ENCODE measurements at places on chromosomes 2 and 18.

GRCh38 chr18:75927791-75928190, 500.3 kb upstream of the SMIM21 start:
- DNase-seq: no peak

DNA sequence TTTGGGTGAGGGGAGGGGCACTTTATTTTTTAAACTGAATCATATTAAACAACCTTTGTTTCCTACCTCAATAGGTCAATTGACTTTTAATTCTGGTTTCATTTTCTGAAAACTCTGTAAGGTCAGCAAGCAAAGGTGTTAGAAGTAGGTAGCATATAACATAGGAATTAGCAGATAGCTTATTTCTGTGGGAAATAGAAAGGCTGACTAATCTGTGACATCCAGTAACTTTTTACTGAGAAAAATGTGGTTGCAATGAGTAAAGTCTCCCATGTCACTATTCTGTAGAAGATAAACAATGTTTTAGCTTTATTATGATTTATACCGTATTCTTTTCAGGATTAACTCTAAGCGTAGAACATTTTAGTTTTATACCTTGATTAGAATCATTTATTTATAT, 240.4 kb downstream of the PLCL1 start:
- no peak for DNase-seq

DNA sequence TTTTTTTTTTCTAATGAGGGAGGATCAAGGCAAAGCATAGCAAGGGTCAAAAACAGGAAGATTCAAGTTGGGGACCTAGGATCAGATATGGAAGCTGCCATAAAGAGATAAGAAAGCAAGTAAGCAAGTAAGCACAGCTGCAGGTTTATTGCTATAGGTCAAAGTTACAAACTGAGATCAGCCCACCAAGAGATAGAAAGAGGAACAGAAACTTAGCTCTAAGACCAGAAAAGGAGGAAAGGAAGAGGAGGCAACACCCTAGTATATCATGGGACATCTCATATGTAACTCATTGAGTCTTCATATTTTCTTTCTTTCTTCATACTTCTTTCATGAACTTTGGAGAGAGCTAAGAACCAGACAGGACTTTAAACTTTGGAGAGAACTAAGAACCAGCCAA, 295.9 kb upstream of the CRIM1 start:
- peak; percentile 93 for DNase-seq

- no peak for DNase-seq
These were observed 125.7 kb downstream of the GALNT1 start for GRCh38 chr18:35707247-35707646.

DNA sequence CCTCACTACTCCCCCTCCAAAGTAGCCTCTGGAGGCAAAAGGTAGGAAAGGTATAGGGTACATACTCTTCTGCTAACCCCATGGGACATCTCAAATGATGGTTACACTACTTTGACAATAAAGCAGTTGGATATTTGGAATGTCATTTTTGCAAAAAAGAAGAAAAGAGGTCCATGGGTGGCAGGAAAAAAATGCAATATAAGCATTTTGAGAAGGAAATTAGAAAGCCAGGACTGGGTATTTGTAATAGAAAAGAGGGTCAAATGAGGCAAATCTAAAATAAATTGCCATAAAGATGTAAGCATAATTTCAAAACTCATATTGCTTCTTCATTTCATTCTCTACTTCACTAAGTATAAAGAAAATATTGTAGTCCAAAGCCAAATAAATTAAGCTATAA, 280.2 kb downstream of the NOL4 start:
- no peak for DNase-seq

GRCh38 chr2:18445433-18446320, 114.8 kb downstream of the RDH14 start:
- peak; percentile 55 for DNase-seq

DNA sequence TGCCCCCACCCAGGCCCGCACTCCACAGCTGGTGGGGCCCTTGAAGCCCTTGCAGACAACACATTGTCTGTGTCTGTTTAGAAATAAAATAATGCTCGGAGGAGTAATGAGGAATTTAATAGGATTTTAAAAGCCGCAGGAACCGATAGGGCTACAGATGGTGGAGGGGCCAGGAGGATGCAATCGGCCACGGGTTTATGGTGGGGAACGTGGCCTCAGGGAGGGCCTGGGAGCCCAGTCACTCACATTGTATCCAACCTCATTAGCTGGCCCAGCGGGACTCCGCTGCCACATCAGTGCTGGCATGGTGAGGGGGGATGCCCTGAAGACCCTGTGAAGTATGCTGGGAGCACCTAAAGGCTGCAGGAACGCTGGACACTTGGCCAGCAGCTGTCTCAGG, 252.0 kb downstream of the CELF4 start:
- DNase-seq: no peak

DNA sequence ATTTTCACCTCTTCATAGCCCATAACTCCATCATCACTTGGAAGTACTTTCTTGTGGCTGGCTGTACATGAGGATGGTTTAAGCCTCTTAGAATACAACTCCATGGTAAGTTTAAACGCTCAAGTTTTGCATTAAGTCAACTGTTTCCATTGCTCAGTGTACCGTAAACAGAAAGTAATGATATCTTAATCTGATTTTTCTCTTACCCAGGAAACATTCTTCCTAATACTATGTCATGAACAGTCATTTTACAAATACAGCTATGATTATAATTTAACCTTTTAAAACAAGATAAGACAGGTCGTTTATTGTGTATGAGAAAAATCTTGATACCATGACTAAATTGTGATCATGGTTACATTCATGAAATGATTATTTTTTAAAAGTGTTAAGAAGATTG, 11.6 kb upstream of the DYNC2LI1 start:
- no peak for DNase-seq

- DNase-seq: no peak
These were observed 33.9 kb upstream of the FOSL2 start for GRCh38 chr2:28358668-28359201.

DNA sequence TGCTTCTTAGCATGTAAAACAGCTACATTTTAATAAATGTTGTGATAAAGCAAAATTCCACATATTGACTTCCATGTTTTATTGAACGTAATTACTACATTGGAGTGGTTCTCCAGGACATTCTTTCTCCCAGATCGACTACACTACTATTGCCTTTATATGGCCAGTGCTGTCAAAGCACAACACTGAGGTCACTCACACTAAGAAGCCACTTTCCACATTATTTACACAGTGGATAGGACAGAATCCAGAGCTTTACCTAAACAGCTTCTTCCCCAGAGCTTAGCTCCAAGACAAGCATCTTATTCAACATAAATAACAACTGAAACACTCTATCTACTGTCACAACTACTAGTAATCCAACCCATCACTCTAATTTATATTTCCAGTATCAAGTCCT, 73.9 kb upstream of the WDR75 start:
- DNase-seq: no peak

DNA sequence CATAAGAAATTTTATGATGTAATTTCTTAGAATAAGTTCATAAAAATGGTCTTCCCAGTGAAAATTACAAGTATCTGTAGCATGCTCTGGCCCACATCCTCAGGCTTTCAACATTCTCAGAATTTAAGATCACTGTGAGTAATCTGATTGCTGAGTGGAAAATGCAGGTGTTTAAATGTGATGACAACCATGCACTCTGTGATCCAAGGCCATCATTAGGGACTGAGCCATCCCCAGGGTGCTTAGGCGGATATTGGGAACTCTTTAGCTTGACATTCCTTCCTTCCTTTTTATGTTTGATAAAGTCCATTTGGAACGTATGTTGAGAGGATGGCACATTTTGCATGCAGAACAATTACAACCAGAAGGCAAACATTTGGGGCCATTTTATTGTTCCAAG, 95.5 kb downstream of the ARL4C start:
- no peak for DNase-seq

GRCh38 chr2:39383146-39383545, 53.9 kb downstream of the MAP4K3 start:
- no peak for DNase-seq

GRCh38 chr2:214504599-214505376, 93.9 kb downstream of the VWC2L start:
- no peak for DNase-seq

- DNase-seq: no peak
These were observed 56.0 kb downstream of the LRPPRC start for GRCh38 chr2:43939695-43940256.

DNA sequence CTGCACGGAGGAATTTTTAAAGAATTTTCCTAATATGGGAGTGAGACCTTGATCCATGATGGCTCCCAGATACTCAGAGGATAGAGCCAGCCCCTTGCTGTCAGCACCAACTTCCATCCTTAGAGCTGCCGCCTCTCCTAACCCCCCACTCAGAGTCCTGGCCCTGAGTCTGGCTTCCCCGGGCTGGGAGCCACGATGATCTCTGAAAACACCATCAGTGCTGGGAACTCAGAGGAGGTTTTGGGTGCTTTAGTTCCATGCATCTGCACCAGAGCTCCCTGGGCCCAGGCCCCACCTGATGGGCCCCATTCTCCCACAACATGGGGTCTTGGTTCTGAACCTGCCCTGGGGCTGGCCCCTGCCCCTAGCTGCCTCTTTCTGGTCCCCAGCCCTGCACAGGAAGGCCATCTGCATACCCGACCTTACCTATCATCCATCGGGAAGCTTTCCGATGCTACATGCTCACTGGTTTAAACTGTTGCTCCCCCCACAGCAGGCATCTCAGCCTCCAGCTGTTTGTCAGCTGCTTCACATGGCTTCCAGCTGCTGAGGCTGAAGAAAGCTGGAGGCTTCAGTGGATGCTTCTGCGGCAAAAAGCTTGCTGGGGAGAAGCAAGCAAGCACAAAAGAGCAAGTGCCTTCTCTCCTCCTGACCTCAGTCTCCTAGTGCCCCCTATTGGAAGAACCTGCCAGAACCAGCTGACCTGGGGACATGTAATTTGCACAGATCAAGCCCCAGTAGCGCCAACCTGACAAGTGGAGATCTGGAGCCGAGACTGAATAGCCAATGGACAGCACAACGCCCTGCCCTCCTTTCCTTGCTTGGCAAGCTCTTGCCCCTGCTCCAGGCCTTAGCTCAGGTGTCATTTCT, 24.2 kb upstream of the RHOB start:
- DNase-seq: peak; percentile 12

DNA sequence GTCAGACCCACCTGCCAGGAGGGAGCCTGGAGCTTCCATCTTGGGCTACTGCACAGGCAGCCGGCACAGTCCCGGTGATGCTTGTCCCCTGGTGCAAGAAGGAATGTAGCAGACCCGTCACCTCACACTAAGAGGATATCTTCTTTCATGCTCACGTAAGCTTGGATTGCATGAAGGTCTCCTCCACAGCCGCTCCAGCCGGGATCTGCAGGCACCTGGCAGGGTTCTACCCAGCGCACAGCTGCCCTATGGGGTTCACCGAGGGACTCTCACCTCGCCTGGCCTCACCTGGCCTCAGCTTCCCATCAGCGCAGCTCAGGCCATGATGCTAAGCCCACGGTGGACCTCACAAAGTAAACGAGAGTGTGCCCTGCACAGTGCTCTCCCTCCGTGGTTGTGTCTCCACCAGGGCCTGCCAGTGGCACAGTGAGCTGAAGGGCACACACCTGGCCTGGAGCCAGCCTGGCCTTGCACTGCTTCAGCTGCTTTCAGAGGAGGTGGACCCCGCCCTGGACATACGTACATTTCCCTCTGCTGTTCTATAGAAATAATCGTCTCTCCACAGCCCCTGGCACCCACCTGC, 239.1 kb downstream of the SEPTIN10 start:
- DNase-seq: no peak

- DNase-seq: no peak
These were observed 810.4 kb downstream of the METTL4 start for GRCh38 chr18:1760901-1761300.

DNA sequence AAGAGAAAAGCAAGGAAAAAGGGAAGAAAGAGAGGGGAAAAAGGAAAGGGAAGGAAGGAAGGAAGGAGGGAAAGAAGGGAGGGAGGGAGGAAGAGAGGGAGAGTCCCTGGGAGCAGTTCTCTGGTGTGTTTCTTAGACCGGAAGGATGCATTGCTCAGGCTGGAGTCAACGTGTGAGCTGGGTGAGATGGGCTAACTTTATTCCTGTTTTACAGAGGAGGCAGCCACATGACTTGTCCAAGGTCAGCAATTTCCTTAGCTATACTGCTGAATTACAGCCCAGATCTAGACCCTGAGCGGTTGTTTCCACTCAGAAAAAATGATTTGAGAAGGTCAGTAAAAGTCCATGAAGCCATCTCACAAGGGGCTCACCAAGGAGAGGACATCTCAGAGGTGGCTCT, 86.6 kb upstream of the APCDD1 start:
- no peak for DNase-seq

GRCh38 chr2:102686479-102687439, 67.4 kb downstream of the SLC9A2 start:
- peak; percentile 72 for DNase-seq

- peak; percentile 57 for DNase-seq
These were observed 550.2 kb upstream of the SETBP1 start for GRCh38 chr18:44130376-44130942.

DNA sequence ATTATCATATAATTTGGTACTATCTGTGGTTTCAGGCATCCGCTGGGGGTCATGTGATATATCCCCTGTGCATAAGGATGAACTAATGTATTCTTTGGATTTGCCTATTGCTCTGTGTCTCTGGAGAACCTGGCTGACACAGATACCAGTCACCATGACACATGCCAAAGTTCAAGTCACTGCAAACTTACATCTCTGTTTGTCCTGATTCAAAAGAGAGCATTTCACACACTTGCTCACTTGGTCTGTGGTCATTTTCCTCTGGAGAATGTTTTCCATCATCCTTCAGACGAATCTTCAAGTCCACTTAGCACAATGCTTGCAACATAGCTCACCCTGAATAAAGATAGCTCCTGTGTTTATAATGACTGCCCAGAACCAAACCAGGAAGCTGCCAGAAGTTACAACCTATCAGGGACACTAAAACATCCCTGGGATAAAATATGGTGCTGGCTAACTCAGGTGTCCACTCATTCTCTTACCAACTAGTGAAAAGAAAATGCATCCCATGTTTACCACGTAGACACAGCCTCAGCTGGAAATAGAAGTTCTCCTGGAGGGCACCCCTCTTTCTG, 18.1 kb downstream of the SULT1C3 start:
- peak; percentile 4 for DNase-seq

- no peak for DNase-seq
These were observed 56.5 kb downstream of the ACAA2 start for GRCh38 chr18:49756671-49757362.

- DNase-seq: no peak
These were observed 102.6 kb upstream of the HS6ST1 start for GRCh38 chr2:128421286-128421685.

- no peak for DNase-seq
These were observed 437.4 kb upstream of the MC4R start for GRCh38 chr18:60809937-60810336.

GRCh38 chr2:238703053-238703415, 144.9 kb upstream of the TWIST2 start:
- DNase-seq: no peak

GRCh38 chr2:57878171-57878865, 168.3 kb upstream of the VRK2 start:
- DNase-seq: no peak

GRCh38 chr2:207511851-207512250, 17.9 kb upstream of the CREB1 start:
- DNase-seq: peak; percentile 19

- no peak for DNase-seq
These were observed 2.3 kb downstream of the SLC9A2 start for GRCh38 chr2:102621630-102622029.

- DNase-seq: no peak
These were observed 425.4 kb upstream of the CHAC2 start for GRCh38 chr2:53342248-53342647.
